ENCODE measurements at places on chromosomes 11 and 22. TPM values are rescaled to one million over a fixed set of nuclear protein-coding genes. Genes with fewer than 3 reads are reported as not detected.

DNA sequence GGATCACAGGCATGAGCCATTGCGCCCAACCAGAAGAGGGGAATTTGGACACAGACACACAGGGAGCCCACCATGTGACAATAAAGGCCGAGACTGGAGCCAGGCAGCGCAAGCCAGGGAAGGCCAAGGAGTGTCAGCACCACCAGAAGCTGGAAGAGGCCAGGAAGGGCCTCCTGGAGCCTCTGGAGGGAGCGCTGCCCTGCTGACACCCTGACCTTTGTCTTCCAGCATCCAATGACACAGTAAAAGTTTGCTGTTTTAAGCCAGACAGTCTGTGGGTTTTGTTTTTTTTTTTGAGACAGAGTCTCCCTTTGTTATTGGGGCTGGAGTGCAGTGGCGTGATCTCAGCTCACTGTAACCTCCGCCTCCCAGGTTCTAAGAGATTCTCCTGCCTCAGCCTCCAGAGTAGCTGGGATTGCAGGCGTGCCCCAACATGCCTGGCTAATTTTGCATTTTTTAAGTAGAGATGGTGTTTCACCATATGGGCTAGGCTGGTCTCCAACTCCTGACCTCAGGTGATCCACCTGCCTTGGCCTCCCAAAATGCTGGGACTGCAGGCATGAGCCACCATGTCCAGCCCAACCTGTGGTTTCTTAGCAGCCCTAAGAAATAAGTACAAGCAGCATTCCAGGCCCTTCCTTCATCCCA lies 215.8 kb downstream of the CTTN start:
- no peak for DNase-seq
- no peaks in the 10 kb centered on the region for H3K4me1 ChIP-seq
- H3K4me3 ChIP-seq = no peak overlapping the region
- H3K27me3 ChIP-seq = no peaks in the 10 kb centered on the region
- no peak overlapping the region for H3K27ac ChIP-seq

Gene FXYD2
- total RNA-seq = not detected

Gene FAT3
- 0.52 TPM for total RNA-seq

Gene PKNOX2
- 22.7 TPM for total RNA-seq

Data from psoas muscle (tissue), 8 donors.